ENCODE measurements at places on chromosomes 6 and 20.

DNA sequence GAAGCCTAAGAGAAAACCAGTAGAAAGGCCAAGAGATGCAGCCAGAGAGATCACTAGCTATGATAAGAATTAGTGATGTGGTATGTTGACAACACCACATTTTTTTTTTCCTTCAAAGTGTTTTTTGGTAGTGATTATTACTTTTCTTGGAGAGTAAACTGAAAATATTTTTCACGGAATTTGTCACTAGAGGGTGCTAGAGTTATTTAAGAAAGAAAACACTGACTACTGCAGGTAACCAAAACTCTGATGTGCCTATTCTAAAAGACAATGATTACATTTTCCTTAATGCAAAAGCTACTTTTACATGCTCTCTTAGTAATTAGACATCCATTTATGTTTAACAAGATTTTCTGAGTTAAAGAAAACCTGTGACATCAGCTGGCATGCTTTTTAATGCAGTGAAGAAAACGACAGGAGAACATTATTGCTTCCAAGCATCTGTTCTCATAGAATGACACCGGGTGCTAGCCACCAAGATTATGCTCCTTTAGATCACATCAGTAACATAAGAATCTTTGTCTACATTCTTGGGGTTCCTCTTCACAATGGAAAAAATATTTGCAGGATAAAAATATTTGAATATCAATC lies 28.8 kb downstream of the RWDD2A start:
- no peak for DNase-seq

- DNase-seq, result no peak
These were observed 29.8 kb downstream of the SLC13A3 start for GRCh38 chr20:46621492-46621891.

- DNase-seq, result no peak
These were observed 150.8 kb downstream of the AHI1 start for GRCh38 chr6:135346747-135347146.

DNA sequence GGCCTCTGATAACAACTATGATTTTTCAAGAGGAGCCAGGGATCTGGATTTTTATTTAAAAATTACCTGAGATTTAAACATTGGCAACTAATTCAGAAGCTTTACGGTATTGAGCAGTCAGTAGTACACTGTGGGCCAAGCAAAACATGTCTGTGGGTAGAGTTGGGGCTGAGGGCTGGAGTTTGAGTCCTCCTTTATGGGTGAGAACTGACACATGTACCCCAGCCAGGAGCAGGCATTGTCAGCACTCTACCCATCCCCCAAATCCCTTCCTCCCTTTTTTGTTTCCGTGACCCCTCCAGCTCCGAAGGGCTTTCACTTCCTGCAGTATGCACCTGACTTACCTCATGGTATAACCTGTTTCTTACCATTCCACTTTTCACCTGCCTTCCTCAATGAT lies 131.4 kb downstream of the SNX5 start:
- no peak for DNase-seq

GRCh38 chr20:50198180-50198666 lies 7.6 kb downstream of the CEBPB start:
- no peak for DNase-seq

- DNase-seq, result no peak
These were observed 361.3 kb downstream of the CD109 start for GRCh38 chr6:74057326-74057725.

DNA sequence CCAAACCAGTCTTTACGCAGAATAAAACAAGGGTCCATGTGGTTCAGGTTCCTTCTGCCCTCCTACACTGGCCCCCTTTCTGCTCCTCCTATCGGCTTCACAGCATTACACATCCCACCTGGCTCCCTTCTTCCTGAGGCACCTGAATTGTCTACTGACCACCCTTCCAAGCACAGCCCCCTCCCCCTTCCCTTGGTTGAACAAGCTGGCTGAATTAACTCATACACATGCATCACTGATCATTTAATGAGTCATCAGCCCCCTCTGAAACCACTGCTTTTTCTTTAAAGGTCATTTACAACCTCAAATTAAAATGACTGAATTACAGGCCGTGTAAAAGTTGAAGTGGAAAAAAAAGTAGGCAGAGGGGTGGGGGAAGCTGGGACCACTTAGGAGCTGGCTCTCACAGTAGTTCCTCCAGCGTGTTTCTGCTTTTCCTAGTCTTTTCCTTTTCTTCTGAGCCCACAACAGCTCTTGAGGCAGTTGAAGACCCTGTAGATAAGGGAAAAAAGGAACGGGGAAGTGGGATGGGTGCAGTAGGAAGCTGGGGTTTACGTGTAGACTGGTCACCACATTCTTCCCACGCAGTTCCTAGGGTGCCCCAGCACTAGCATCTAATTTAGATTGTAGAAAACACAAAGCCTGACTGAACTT lies 67.6 kb downstream of the FYN start:
- no peak for DNase-seq

- DNase-seq, result no peak
These were observed 120.9 kb upstream of the ZNF217 start for GRCh38 chr20:53714524-53714923.

GRCh38 chr6:100881707-100882040 lies 545 bp upstream of the ASCC3 start:
- no peak for DNase-seq

DNA sequence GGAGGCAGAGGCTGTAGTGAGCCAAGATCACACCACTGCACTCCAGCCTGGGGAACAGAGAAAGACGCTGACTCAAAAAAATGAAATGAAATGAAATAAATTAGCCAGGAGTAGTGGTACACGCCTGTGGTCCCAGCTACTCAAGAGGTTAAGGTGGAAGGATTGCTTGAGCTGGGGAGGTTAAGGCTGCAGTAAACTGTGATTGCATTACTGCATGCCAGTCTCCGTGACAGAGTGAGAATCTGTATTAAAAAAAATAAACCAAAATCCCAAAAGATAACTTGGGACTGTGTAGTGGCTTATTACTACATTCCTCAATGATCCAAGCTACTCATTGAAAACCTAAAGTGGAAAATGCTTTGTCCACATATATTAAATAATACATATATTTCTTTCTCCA lies 87.0 kb downstream of the SGK1 start:
- DNase-seq, result no peak

DNA sequence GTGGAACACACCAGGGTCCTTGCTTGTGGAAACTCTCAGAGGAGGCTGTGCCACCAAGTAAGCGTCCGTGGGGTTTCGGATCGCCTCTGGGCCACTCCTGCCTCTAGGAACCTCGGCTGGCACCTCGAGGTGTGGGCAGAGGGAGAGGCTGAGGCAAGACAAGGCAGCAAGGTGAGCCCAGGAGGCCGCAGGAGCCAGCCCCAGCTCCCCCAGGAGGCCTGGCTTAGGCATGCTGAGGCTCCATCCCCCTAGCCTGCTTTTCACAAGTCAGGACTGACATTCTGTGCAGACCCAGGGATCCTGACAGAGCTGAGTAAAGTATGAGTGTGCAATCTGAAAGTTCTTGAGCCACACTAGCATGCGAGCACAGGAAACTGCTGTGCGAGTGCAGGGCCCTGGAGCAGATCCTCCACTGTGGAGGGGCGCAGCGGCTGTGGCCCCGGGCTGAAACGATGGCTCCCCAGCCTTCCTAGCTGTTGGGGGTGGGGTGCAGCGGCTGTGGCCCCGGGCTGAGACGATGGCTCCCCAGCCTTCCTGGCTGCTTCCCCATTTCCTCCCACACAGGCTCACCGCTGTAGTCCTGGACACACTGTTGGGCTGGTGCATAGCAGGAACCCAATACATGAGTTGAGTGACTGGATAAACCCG lies 75.2 kb upstream of the CD93 start:
- DNase-seq, result no peak

DNA sequence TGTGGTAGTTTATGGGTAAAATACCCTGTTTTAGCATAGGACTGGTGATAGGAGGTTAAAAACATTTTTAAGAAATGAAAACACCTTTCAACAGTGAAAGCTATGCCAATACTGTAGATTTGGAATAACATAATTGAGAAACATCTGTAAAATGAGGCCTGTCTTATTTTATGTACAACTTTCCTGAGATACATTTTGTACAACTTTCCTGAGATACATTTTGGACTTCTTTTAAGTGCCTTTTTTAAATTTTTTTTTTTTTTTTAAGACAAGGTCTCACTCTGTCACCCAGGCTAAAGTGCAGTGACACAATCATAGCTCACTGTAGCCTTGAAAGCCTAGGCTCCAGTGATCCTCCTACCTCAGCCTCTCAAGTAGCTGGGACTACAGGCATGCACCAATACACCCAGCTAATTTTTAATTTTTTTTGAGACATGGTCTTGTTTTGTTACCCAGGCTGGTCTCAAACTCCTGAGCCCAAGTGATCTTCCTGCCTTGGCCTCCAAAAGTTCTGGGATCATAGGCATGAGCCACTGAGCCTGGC lies 84.6 kb downstream of the MAN1A1 start:
- no peak for DNase-seq

- DNase-seq, result no peak
These were observed 3.6 kb downstream of the SOX4 start for GRCh38 chr6:21596949-21597682.

DNA sequence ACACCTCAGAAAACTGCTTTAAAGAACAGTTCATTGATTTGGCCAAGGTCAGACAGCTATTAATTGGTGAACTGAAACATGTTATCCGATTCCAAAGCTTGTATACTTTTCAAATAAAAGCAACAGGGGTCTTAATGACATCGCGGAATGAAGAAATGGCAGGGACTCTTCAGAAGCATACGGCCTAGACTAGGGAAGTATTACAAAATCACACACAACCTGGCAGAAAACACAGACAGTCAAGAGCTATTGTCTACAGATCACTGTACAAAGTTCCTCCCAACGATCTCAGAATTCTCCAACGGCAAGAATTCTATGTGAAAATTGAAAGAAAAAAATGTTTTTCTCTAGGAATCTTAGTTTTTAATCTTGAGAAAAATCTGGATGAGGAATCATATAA lies 105.5 kb downstream of the PTPRK start:
- DNase-seq, result no peak

DNA sequence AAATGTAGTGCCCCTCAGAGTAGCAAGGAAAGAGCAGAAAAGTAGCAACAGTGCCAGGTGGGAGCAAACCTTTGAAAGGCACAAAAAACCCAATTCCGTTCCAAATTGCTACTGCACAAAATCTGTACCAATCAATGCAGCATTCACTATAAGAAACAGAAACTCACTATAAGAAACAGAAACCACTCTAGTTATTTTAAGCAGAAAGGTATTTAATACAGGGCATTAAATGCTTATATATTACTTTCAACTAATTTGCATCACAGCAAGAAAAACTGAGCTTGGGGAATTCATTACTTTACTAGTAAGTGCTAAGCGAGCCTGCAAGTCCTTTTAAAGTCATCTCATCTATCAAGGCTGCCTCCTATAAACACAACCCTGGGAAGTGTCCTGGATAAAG lies 116.5 kb upstream of the OLIG3 start:
- DNase-seq, result no peak

GRCh38 chr20:14928083-14928482 lies 590.7 kb upstream of the FLRT3 start:
- DNase-seq, result no peak

DNA sequence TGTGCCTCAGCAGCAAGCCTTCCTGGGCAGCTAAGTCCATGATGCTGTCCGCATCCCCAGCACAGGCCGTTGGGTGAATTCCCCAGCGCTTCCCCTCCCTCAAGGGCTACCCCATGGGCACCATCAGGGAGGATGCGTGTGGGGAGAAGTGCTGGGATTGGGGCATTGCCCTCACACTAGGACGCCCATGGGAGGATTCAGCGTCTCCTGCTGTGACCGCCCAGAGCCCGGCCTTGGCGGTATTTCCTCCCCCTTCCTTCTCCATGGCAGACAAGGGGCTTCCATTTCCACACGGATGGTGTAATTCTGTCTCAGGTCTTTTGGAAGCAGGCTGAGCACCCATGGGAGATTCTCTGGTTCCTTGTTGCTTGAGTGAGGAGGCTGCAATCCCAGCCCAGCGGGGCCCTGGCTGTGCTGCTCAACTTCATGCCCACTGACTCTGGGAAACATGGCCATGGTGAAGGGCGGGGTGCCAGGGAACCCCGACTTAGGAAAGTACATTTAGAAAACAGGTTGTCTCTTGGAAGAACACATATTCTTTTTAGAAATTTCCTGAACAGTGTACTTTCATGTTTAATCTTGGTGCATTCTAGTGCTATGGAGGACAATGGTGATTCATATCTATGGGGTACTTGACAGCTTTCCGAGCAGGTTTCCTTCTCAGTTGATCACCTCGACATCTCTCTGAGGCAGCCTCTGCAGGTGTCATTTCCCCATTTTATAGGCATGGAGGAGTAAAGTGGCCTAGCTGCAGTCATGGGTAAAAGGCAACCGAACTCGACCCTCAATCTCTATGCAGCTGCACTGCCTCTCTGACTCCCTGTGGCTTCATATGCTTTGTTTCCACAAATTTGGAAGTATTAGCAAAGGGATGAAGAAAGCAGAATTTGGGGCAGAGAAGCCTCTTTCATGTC lies 178.2 kb upstream of the CST7 start:
- no peak for DNase-seq

- DNase-seq, result no peak
These were observed 84.6 kb downstream of the DCDC2 start for GRCh38 chr6:24273096-24273870.

DNA sequence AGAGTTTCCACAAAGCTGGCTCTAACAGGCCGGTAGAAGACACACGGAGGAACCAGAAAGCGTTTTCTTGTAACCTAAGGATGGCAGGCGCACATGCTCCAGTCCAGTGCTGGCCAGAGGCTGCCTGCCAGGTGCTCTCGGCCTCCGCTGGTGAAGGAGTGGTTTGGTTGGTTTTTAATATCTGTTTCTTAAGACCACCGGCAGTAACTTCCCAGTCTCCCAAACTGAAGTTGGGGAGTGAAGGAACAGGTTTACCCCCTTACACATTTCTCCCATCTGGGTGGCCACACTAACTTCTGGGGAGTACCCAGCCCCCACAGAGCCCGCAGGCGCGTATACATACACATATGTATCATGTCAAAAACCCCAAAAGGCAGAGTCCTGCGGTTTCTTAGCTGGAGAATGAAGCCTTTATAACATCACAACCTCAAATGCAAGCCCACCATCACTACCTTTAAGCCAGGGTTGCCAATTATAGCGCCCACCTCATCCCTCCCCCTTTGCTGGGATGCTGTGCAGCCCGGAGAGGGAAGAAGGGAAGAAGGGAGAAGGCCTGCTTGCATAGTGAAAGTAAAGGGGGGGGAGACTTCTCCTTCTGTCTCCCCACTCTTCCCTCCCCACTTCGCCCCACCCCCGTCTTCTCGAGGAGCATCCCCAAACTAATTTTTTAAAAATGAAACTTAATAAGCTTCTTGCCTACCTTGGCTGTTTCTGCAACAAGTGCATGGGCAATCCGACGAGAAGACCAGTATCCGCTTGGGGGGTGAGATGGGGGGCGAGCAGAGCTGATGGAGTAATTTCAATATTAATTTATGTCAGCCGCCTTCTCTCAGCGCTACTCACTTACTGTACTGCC lies 1.0 kb downstream of the TRERF1 start:
- no peak for DNase-seq

DNA sequence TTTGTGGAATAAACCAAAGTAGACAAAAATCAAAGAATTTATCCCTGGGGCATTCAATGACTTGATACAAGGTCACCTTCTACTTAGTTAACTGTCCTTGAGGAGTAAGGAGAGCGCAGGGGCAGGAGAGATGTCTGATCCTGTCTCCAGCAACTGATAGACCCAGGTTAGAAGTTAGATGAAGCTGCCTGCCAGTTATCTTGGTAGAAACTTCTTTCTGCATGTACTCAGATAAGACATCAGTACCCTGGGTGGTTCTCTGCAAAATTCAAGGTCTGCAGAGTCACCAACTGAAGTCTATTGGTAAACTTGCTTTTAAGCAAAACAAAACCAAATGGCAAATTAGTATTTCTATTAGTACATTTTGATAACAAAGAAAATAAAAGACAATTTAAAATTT lies 2.7 kb downstream of the SGK1 start:
- no peak for DNase-seq

Data from stimulated activated CD4-positive, alpha-beta T cell treated with anti-CD3 and anti-CD28 coated beads, Interleukin-15, amount 100 ng/mL, for 1 hour (primary cell).